ENCODE measurements at places on chromosomes 1 and 21.
A peak's percentile ranks its signal among the peaks of the same experiment; 100 is the strongest.

GRCh38 chr1:31376375-31377134 lies 3.7 kb upstream of the FABP3 start:
- no peak for DNase-seq

- no peak for DNase-seq
Observed at GRCh38 chr1:212440419-212440818, 7.7 kb downstream of the NENF start.

GRCh38 chr1:153928791-153929341 lies 6.1 kb upstream of the GATAD2B start:
- no peak for DNase-seq

GRCh38 chr1:20787029-20787839 lies at the start of gene HP1BP3:
HP1BP3 (minus strand) TSS chr1:20787307; CDS start chr1:20780440, 6,867 bp downstream.
- peak; percentile 60 for DNase-seq

- no peak for DNase-seq
Observed at GRCh38 chr1:4126731-4127591, 226.9 kb upstream of the C1orf174 start.

GRCh38 chr1:183993132-183993531 lies 44.4 kb downstream of the COLGALT2 start:
- no peak for DNase-seq

DNA sequence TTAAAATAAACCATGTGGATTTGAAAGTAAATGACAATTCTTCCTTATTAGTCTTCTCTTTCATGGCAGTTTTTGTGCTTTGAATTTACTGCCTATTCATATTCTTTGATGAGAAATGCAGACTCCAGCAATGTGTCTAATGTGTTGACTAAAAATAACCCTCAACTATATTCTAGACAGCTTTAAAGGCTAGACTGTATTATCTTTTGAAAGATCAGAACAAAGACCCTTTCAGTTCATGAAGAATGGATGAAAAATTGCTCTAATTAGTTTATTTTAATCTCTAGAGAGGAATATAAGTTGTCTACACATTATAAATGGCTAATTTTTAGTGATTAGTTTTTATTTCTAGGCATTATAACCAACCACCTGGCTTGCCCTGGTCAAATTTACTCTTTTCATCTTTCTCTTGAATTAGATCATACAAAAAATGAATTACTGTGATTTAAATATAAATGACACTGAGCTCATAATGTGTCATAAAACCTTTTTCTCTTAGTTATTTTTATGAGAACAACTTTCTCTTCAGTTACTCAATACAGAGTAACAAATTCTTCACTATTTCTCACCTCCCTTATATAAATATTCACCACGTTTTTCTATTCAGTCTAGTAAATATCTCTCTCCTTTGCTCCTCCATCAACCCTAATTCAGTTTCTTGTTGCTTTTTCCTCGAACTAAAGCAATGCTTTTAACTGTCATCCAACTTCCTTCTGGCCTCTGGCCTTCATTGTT lies 428.5 kb upstream of the TMPRSS15 start:
- DNase-seq: no peak

DNA sequence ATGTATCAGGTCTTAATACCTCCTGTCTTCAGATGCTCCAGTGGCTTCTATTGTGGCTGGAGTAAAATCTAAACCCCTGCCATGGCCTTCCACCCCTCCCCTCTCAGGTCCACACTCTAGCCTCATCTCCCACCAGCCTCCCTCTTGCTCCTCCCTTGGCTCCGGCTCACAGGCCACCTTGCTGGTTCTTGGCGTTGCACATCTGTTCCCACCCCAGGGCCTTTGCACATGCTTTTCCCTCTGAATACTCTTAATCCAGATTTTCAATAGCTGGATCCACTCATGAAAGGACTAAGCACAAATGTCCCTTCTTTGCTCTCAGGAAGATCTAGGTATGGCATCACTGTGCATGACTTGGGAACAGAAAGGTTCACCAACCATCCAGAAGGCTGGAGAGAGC lies 415.4 kb upstream of the VAMP3 start:
- no peak for DNase-seq

GRCh38 chr21:45246386-45247320 lies 41.0 kb downstream of the POFUT2 start:
- DNase-seq: no peak

GRCh38 chr1:91693557-91693956 lies 192.4 kb downstream of the TGFBR3 start:
- no peak for DNase-seq

DNA sequence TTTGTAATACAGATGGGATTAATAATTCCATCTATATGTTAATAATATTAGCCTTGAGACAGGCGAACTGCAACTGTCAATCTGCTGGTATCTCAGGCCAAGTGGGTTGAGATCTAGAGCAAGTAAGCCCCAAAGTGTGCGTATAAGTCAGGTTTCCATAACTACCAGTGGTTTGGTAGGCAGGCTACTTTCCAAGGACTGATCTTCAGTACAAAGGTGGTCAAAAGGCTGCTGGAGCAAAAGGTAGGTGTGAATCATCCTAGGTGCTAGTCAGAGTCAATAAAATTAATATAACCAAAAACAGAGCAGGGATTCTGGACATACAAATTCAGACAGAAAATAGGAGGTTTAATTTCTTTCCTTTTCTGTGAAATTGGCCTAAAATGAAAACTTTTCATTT lies 328.0 kb downstream of the TGFB2 start:
- DNase-seq: no peak

- DNase-seq: no peak
Observed at GRCh38 chr1:174118751-174119150, 40.6 kb upstream of the RABGAP1L start.

- DNase-seq: no peak
Observed at GRCh38 chr1:178196631-178197030, 102.7 kb downstream of the RASAL2 start.

DNA sequence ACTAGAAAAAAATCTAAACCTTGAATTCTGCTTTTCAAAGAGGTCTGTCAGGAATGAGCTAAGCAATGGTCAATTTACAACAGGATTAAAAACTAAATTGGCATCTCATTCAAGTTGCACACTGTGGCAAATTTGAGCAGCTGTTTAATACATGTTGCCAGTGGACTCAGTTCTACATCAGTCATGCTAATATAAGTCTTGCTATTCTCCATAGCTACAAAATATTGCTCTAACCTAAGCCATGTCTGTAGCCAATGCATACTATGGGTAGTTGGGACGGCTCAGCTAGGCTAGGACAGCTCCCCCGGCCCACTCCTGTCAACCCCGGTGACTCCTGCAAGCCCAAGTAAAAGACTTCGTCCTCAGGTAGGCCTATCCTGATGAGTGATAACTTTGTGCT lies 10.9 kb upstream of the VAV3 start:
- DNase-seq: no peak

DNA sequence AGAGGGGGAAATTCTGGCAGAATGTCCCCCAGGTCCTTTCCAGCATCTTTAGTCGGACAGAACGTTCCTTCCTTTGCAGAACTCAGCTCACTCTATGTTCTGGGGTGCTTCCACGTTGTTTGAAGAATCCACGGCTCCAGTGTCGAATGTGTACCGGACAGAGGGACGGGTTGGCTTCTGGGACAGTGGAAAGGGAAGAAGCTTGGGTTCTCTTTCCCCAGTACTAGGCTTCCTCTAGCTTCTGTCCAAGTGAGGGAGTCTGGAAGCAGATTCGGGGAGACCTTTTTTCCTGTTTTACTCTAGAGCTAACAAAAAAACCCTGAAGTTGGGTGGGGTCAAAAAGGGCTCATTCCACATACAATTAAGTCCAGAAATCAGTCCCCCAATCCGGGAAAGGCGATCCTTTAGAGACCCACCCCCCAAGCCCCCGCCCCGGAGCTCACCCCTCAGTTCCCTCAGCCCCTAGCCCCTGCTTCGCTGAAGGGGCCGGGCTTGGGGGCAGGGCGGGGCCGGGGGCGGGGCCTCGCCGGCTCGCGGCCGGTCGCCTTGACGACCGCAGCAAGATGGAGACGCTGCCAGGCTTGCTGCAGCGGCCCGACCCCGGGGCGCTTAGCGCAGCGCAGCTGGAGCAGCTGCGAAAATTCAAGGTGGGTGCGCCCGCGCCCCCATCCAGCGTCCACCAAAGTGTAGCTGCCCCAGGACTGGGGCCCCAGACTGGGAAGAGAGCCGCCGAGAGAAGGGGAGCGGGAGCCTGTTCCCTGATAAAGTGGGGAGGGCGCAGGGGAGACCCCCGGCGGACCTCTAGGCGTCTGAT lies at the start of gene RIIAD1:
Gene RIIAD1 (plus strand): TSS at position 549 of the 814 bp plus-strand sequence. CDS start 15 bp downstream, at position 564.
- no peak for DNase-seq

- DNase-seq: no peak
Observed at GRCh38 chr1:115669002-115669673, 27.4 kb downstream of the VANGL1 start.

DNA sequence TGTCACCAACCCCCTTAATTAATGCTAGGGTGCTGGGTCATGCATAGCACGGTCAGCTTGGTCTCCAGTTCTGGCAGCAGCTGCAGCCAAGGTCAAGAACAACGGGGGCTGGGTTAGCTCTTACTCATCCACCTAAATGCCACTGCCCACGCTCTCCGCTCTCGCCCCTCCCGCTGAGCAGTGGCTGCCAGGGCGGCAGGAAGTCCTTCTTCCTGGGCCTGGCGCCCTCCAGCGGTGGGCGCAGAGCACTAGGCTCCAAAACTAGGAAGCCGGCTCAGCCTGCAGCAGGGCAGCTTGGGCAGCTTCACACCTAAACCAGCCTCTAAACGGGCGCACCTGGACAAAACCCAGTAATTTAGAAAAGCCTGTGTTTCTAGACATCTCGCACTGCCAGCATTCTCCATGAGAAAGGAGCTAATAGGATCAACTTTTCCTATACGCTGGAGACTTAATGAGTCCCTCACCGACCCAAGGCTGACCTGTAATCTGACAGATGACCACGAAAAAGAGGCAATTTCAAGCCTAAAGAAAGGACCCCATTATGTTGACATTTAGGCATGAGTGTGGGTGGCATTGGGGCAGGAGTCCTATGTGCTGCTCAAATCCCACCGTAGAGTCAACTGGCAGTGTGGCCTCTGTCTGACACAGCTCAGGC lies 78.4 kb upstream of the LRRN2 start:
- DNase-seq: peak; percentile 84

DNA sequence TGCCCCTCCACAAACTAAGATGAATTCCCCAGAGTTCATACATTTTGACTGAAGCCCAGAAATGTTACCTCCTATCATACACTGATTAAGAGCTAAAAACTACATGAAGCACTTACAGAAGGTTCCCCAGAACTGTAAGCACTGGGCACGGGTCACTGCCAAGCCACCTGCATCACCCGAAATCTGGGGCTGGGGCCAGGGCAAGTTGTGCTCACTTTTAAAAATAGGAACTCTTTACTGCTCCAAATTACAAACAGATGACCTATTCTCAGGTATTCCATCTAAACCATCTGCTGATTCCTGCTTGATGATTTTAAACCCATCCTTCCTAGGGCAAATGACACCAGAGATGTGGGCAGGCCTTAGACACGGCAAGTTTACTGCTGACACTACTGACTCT lies 4.8 kb downstream of the SETD4 start:
- DNase-seq: no peak

GRCh38 chr1:116334015-116334547 lies 39.0 kb upstream of the ATP1A1 start:
- DNase-seq: no peak

GRCh38 chr1:65812065-65812464 lies 19.4 kb downstream of the PDE4B start:
- DNase-seq: peak; percentile 54

DNA sequence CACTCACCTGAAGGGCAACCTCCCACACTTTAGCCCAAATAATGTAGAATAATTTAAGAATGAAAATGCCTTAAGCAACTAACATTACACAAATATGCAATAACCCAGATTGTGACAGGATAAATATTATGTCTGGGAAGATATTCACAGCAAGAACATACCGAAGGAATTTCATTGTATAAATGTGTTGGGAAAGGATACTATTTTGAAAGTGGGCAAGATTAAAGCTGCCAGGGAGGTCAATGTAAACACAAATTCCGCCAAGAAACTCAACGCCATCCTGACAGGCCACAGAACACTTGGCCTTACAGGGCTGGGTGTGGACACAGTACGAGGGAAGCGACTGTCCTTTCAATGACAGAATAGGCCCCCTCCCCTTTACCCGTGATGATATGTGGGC lies 173.3 kb downstream of the RUNX1 start:
- no peak for DNase-seq

GRCh38 chr1:53575141-53575954 lies 116.1 kb downstream of the DMRTB1 start:
- no peak for DNase-seq

DNA sequence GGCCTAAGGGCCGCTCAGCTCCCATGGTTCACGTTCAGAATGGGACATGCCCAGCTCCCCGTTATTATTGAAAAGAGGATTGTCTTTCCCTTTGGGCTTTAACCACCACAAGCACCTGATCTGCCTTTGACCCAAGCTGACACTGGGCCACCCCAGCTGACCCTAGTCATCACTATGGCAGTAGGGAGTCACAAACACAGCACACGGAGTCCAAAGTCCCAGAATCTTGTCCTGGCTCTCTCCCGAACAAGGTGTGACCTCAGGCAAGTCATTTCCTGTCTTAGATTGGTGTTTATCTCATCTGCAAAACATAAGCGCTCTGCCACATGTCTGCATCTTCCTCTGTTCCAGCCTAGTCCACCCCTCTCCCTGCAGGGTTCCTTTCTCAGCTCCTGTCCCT lies 31.5 kb downstream of the IGFN1 start:
- DNase-seq: no peak

DNA sequence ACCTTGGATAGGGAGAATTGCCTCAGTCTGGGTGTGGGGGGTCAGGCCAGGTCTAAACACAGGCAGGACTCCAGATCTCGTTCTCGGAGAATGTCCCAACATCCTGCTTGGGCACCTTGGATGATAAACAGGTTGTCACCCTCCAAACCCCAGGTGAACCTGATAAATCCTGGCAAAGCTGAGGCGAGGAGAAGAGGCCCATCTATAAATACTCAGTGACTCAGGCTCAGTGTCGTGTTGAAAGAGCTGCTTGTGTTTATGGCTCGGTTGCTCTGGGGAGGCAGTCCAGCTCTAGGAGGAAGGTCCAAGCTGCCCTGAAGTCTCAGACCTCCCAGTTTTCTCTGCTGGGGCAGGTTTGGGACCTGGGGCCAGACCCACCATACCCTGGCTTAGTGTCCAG lies 15.8 kb upstream of the TRIM63 start:
- DNase-seq: no peak

DNA sequence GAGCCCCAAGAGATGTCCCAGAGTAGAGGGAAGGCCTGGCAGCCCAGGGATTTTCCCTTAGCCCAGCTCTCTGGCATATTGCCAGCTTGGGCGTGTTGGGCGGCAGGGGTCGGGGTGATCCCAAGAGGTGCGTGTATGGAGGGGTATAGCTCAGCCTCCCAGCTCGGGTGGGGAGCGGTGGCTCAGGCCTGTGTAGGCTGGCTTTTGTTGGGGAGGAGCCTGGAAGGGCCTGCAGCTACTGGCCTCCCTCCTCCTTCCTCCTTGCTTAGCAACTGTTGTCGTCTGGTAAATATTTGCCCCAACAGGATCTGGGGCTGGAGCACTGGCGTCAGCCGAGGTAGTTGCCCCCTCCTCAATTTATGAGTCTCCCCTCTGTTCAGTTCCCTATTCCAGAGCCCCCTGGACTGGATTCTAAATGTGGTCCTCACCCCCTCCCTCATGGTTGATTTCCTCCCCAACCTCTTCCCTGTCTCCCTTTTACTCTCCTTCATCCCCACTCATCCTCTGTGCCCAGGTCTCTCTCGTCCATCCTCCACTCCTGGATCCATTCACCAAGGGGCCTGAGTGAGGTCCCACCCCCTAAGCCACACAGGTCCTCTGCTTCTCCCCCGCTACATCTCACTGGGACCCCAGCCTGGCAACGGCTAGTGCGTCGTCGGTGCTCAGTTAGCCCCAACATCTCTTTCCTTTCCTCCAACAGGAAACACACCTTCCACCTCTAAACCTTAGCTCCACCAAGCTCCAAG lies 10.3 kb upstream of the LMNA start:
- peak; percentile 49 for DNase-seq

GRCh38 chr1:183654706-183655105 lies 1.6 kb upstream of the APOBEC4 start:
- no peak for DNase-seq

Data from SHP77 treated with DMSO at 0.1 percent for 48 hours (cell line).